Esophagus squamous epithelium (tissue), 5 donors: ENCODE measurements at places on chromosomes 2 and 18. TPM values are rescaled to one million over a fixed set of nuclear protein-coding genes. Genes with fewer than 3 reads are reported as not detected.

- H3K27ac ChIP-seq, result no peak overlapping the region
- H3K4me3 ChIP-seq, result no peak overlapping the region
- H3K27me3 ChIP-seq, result no peaks in the 10 kb centered on the region
- H3K36me3 ChIP-seq, result no peaks in the 10 kb centered on the region
Observed at GRCh38 chr18:77557046-77557587, 307.5 kb downstream of the GALR1 start.

DNA sequence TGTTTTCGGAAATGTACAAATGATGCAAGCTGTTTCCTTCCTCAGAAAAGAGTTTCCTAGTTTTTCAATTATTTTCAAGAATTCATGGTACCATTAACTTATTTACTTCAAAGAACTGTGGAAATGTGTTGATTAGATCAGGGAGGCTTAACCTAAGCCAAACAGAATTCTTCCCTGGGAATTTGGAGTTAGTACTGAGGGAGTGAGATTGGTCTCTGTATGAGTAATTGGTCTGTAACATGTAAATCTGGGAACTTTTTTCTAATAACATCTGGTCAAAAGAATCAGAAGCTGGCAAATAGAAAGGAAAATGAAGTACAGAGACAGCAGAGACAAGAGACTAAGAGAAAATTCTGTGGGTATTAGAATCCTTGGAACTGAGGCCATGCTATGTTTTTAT lies 145.8 kb downstream of the BABAM2 start:
- H3K27ac ChIP-seq, result no peak overlapping the region
- H3K4me3 ChIP-seq, result no peak overlapping the region
- H3K4me1 ChIP-seq, result no peaks in the 10 kb centered on the region
- DNase-seq, result no peak
- no peaks in the 10 kb centered on the region for H3K36me3 ChIP-seq

GRCh38 chr2:109609352-109610024 lies 4.3 kb downstream of the SEPTIN10 start:
- DNase-seq, result no peak
- H3K27ac ChIP-seq, result peak overlapping the region; percentile 11
- H3K4me1 ChIP-seq, result peaks cover 31% of the 10 kb centered on the region
- no peak overlapping the region for H3K4me3 ChIP-seq
- H3K36me3 ChIP-seq, result no peaks in the 10 kb centered on the region

DNA sequence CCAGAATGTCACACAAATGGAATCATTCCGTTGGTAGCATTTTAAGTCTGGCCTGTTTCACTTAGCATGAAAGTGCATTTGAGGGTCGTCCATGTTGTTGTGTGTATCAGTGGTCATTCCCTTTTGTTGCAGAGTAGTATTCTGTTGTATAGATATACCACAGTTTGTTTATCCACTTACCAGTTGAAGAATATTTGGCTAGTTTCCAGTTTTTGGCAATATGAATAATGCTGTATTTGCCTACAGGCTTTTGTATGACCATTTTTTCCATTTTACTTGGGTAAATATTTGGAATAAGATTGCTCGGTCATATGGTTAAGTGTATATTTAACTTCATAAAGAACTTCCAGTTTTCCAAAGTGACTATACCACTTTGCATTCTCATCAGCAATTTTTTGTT lies 100.0 kb upstream of the ALPP start:
- H3K4me1 ChIP-seq, result no peaks in the 10 kb centered on the region
- no peaks in the 10 kb centered on the region for H3K36me3 ChIP-seq
- no peak for DNase-seq

DNA sequence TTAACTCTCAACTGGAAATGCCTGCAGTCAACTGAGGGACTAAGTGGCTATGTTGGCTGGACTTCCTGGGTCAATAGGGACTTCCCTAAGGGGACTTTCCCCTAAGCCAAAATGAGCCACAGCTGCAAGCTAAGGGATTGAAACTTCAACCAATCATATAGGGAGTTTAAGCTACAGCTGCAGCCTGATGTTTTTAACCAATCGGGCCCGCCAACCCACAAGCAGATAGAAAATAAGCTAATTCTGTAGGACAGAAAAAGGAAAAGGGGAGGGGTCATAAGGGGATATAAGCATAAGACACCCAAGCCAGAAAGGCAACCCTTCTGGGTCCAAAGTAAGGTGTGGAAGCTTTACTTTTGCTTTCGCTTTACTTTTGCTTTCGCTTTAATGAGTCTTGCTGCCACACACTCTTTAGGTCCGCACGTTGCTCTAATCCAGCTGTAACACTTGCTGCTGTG lies 927.5 kb downstream of the ERBB4 start:
- no peak overlapping the region for H3K27ac ChIP-seq
- H3K4me1 ChIP-seq, result no peaks in the 10 kb centered on the region
- no peaks in the 10 kb centered on the region for H3K36me3 ChIP-seq
- no peaks in the 10 kb centered on the region for H3K27me3 ChIP-seq
- H3K4me3 ChIP-seq, result no peak overlapping the region

DNA sequence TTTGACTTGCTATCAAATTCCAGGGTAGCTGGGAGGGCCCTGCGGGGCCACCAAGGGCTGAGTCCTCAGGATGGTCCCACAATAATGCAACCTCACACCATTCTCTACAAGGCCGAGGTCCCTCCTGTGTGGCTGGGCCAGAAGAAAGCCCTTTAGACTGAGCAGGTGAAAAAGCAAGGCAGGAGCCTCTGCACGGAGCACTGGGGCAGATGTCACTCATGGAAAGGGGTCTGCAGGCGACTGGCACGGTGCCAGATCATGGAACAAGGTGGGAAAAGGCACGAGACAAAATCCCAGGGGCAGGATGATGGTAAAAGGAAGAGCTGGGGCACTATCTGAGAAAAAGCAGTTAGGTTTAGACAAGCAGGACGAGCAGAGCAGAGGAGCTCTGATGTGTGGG lies 16.1 kb downstream of the HJURP start:
- no peaks in the 10 kb centered on the region for H3K36me3 ChIP-seq
- no peak overlapping the region for H3K4me3 ChIP-seq
- no peak for DNase-seq
- H3K27me3 ChIP-seq, result no peaks in the 10 kb centered on the region
- no peak overlapping the region for H3K27ac ChIP-seq

- peak overlapping the region; percentile 88 for H3K27ac ChIP-seq
- no peaks in the 10 kb centered on the region for H3K36me3 ChIP-seq
- H3K4me3 ChIP-seq, result peak overlapping the region; percentile 97
- H3K27me3 ChIP-seq, result no peaks in the 10 kb centered on the region
- peaks cover 86% of the 10 kb centered on the region for H3K4me1 ChIP-seq
Observed at GRCh38 chr2:105396254-105397024, 2.4 kb downstream of the FHL2 start.

- no peak overlapping the region for H3K4me3 ChIP-seq
- H3K27me3 ChIP-seq, result no peaks in the 10 kb centered on the region
- no peak for DNase-seq
- H3K36me3 ChIP-seq, result no peaks in the 10 kb centered on the region
- H3K27ac ChIP-seq, result no peak overlapping the region
- H3K4me1 ChIP-seq, result no peaks in the 10 kb centered on the region
Observed at GRCh38 chr2:66031236-66031635, 403.7 kb upstream of the MEIS1 start.

GRCh38 chr18:58608216-58608615 lies 20.7 kb downstream of the ALPK2 start:
- DNase-seq, result no peak
- H3K36me3 ChIP-seq, result no peaks in the 10 kb centered on the region
- H3K27me3 ChIP-seq, result no peaks in the 10 kb centered on the region
- no peak overlapping the region for H3K27ac ChIP-seq
- peaks cover 34% of the 10 kb centered on the region for H3K4me1 ChIP-seq

- peaks cover 16% of the 10 kb centered on the region for H3K4me1 ChIP-seq
- no peaks in the 10 kb centered on the region for H3K27me3 ChIP-seq
- peaks cover 4% of the 10 kb centered on the region for H3K36me3 ChIP-seq
- H3K4me3 ChIP-seq, result no peak overlapping the region
Observed at GRCh38 chr2:11773747-11774525, 27.5 kb downstream of the LPIN1 start.

- DNase-seq, result no peak
- no peak overlapping the region for H3K4me3 ChIP-seq
- no peaks in the 10 kb centered on the region for H3K27me3 ChIP-seq
- H3K36me3 ChIP-seq, result no peaks in the 10 kb centered on the region
- H3K4me1 ChIP-seq, result no peaks in the 10 kb centered on the region
Observed at GRCh38 chr2:136332436-136333095, 214.6 kb upstream of the CXCR4 start.

DNA sequence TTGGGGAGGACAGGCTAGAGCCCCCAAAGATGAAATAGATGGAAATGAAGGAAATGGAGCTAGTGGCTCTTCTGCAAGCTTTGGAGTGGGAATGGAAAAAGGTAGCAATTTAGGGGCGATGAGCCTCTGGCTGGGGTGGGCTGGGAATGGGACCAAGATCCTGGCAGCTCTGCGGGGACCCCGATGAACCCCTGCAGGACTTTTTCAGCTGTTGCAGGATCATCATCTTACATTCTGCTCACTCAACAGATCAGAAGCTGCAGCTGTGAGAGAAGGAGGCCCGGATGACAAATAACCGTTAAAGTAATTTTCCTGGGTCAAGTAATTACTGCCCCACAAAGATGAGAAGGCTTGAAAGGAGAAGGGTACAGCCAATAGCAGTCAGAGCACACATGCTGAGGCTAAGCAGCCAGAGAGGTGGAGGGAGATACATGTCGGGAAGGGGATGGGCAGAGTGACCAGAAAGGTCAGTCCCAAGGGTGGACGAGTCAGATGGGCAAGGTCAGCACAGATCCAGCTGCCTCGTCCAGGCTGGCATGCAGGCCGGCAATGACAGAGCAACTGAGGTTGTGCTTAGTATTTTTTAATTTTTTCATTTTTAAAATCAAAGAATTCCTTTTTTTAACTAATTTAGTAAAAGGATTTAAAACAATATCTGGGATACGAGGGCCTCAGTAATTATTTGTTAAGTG lies 245.0 kb upstream of the RAB6C start:
- no peaks in the 10 kb centered on the region for H3K4me1 ChIP-seq
- no peak overlapping the region for H3K27ac ChIP-seq

Gene LINC00305
- not detected for total RNA-seq

Gene SLC9A4
- 0.76 TPM for total RNA-seq

Gene DSG2
- 9.6 TPM for total RNA-seq

Gene UGT1A9
- total RNA-seq, result 0.49 TPM

Gene CAPG
- 211 TPM for total RNA-seq
